T1000 (cell line): ENCODE measurements at places on chromosomes 2 and 18.

DNA sequence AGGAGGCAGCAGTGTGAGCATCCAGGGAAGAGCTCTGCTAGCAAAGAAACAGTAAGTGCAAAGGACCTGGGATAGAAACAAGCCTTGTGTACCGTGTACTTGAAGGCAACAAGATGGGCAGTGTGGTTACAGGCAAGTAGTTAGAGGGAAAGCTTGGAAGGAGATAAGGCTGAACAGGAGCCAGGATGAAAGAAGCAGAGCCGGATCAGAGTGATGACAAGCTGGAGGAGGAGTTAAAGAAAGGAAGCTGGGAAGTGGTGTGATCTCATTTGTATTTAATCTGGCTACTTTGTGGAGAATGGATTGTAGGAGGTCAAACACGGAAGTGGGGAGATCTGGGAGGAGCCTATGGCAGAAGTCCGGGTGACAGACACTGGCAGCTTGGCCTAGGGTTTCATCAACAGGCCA lies 44.7 kb upstream of the VPS54 start:
- no peak for DNase-seq

DNA sequence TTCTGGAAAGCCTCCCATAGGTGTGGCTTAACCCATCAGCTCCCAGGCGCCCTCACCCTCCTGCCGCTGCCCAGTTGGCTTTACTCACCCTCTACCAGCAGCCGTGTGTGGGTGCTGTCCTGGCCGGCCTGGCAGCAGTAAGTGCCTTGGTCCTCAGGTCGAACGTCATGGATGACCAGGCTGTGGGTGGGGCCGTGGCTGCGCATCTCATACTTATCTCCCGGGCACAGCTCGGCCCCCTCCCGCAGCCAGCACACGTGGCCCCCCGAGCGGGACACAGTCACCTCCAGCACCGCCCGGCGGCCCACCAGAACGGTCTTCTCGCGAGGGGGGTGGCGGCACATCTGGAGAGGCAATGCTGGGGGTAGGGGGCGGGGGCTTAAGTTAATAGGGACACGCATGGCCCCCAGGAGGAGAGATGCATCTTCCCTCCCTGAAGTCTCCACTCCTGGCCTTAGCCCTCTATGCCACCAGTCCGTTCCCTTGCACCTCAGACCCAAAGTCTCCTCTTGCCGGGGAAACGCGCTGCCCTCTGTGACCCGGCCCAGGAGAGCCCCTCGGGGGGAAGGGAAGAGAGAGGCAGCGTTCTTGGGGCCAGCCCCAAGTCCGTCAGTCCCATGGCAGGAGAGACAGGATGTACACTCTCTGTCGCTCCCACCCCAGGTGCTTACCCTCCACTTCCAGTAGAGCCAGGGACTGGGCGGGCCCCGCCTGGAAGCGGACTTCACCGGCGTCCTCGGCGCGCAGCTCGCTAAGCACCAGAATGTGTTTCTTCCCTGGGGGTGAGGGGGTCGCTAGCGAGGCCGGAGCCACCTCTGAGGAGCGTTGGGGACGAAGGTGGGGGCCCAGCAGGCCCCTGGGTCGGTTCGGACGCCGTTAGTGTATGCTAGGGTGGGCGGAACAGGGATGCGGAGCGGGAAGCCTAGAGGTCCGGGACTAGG lies 7.9 kb downstream of the TMEM198 start:
- DNase-seq: no peak

DNA sequence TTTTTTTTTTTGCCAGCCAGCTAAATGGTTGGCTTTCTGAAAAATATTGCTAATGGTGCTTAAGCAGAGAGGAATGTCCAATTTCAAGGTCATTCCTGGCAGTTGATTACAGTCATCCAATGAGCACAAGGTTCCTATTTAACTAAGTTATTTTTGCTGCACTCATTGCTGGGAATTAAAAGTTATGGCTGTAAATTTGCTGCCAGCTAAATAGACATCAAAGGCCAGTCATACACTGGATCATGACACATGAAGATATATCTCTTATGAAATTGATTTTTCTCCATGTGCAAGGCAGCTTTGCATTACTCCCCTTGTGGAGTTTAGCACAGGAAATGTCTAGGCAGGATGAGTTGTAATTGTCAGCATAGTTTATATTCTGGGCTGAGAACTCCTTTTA lies 1898.4 kb upstream of the CELF4 start:
- DNase-seq: no peak

- DNase-seq: no peak
These were observed 21.3 kb downstream of the PRKAG3 start for GRCh38 chr2:218810256-218810655.

DNA sequence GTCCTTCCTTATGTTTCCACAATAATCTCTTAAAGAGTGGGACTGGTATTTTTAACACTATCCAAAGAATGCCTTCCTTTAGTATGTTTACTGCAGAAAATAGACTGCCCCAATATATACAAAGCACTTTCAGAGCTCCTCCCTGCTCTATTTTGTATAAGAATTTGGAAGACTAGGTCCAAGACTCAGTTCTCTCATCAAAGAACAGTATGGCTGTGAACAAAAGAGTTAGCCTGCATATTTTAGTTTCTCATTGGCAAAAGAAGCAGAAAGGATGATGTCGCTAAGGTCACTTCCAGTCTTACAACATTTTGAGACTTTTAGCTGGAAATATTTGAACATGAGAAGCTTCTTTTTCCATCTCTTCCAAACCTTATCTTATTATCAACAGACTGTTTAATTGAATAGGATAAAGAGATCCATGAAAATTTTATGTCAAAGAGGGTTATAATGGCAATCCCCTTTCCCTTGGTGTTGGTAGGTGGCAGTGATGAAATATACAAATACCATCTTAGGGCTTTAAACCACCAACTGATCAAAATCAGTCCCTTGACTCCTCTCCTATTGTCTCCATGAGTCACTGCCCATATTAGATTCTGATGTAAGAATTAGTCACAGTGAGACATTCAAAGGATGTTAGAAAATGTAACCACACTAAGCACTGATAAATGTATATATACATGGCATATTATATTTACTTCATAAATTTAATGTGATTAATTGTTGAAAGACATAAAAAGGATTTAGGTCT lies 266.9 kb upstream of the DSEL start:
- DNase-seq: no peak

- peak; percentile 63 for DNase-seq
These were observed at the start of gene TTC39C for GRCh38 chr18:24014062-24014985. TSS of gene TTC39C (plus strand) at chr18:24014754. CDS start at chr18:24014872, 118 bp downstream.

DNA sequence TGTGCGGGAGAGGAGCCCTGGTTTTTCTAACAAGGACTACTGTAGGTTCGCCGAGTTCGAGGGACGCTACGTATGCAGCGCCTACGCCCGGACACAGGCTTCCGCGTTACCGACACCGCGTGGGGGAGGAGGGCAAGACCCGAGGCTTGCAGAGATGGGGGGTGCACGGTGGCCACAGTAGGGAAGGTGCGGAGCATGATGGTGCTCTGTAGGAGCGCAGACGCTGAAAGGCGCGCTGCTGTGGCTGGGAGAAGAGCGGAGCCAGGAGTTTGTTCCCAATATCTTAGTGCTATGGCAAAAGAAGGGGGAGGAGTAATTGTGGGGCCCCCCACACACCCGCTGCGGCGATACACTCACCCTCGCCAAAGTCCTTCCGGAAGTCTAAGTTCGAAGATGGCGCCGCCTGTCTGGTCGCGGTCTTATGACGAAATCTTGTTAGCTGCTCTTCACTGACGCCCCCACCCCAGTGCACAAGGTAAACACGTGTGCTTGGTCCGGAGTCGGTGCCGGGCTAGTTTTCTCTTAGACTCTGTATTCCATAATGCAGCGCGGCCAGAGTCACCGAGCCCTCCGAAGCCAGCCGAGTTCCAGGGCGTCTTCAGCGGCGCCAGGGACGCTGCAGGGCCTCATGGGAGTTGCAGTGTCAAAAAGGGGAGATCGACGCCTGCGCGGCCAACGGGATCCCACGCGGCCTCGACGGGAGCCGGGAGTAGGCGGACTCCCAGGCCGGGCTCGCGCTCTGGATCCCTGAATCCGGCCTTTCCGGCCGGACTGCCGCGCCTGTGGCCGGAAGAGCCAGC lies at the start of gene GTF3C2:
GTF3C2 (minus strand) TSS at position 383 of the 800 bp plus-strand sequence. CDS start 13,210 bp downstream, outside the sequence.
- peak; percentile 97 for DNase-seq

DNA sequence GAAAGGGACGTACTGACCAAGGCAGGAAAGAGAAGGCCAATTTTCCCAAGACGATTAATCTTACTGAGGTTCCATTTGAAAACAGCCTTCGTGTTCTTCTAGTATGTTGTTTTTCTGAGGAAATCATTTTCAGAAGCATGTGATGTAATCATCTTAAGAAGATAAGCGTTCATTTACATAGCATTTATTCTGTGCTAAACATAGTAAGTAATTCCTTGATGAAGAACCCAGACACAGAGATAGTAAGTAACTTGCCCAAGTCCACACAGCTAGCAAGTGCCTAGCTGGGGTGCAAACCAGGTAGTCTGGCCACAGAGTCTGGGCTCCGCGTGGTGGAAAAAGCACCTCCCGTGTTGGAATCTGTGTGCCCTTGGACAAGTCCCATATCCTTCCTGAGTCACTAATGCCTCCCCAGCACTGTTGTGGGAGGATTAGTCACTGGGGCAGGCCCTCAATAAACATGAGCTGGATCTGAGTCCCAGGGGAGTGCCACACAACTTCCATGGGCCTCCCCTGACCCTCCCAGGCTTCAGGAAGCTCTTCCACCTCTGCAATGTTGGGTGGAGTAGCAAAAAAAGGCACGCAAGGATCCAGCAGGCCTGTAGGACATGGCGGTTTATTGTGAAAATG lies 26.9 kb upstream of the ASAP2 start:
- DNase-seq: peak; percentile 75

DNA sequence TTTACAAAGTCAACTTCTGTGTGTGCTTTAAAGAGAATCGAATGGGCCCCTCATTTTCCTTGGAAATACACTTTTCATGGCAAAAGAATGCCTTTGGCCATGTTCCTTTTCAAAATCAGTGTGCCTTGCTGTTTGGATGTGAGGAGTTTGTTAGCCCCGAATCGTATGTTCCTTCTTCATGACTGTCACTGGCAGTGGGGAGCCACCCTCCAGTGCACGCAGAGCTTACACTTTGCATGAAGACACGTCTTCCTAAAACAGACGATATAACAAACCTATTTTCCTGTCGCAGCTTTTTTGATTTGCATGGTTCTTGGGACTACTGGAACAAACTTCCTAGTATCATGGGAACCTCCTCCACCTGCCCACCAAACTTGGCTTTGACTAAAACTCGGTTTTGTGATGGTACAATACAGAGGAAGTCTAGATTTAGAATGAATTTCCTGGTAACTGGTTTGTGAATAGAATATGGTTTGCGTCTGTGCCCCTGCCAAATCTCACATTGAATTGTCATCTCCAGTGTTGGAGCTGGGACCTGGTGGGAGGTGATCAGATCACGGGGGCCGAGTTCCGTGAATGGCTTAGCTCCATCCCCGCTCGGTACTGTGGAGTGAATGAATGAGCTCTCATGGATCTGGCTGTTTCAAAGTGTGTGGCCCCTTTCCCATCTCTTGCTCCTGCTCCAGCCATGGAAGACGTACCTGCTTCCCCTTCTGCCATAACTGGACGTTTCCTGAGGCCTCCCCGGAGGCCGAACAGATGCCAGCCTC lies 194.9 kb downstream of the TWIST2 start:
- DNase-seq: no peak

DNA sequence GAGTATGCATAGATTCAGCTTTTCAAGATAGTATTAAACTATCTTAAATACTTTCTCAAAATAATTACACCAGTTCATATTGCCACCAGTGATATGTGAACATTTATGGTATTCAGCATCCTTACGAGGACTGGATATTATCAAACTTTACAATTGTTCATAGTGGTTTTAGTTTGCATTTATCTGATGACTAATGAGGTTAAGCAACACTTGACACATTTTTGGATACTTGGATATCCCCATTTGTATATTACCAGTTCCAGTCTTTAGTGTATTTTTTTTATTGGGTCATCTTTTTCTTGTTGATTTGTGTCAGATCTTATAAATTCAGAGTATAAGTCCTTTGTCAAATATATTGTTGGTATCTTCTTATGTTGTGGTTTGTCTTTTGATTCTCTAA lies 128.4 kb downstream of the ASXL3 start:
- DNase-seq: no peak

DNA sequence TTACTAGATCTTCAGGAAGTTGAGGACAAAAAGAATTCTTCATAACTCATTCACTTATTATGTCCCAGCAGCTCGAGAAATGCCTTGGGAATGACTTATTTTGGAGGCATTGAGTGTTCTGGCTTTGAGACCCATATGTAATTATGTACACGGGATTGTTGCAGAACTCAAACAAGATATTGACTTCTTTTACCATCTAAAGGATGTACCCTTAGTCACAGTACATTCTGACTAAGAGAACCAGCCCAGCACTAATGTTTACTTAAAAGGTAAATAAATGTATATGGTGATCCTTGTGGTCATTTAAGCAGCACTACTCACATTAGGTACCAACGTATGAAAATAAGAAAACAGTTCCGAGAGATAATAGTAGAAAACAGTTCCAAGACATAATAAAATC lies 268.9 kb downstream of the ADCYAP1 start:
- no peak for DNase-seq

GRCh38 chr18:48952287-48953103 lies 1.7 kb upstream of the SMAD7 start:
- DNase-seq: peak; percentile 60

DNA sequence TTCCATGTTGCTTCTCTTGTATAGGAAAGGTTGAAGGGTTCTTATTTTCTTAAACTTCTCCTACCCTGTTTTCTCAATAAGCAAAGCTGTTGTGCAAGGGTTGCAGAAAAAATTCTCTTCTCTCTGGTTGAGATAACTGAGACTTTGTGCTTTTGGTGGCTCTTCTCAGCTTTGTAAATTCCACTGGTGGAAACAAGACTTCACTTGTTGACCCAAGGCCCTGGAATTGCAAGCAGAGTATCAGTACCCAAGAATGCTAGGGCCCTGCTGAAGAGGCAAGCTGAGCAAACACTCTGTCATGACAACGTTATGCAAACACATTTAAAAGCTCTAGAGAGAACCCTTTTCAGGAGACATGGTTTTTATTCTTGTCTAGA lies 294.7 kb upstream of the EPAS1 start:
- DNase-seq: no peak
